Activated CD8-positive, alpha-beta memory T cell treated with anti-CD3 and anti-CD28 coated beads, Interleukin-2, amount 50 U/mL, for 4 hours (primary cell): ENCODE measurements at places on chromosomes 4 and X.
A peak's percentile ranks its signal among the peaks of the same experiment; 100 is the strongest.

DNA sequence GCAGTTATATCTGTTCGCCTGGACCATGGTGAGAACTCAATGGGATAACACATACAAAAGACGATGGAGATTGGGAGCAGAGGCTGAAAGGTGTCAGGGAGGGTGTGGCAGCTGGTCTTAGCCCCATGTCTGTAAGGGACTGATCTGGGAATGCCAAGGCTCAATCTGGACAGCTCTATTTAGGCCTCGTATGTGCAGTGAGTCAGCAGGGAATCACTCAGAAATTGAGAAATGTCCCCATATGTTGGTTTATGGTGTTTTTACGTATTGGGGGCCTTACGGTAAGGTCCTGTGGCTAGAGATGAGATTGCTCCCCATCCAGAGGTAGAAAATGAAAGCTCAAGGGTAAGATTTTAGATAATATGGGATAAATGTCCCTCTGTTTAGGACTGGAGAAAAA lies 71.4 kb upstream of the TTC29 start:
- DNase-seq, result no peak

- no peak for DNase-seq
These were observed 9.5 kb upstream of the ANKRD50 start for GRCh38 chr4:124722071-124722470.

- peak; percentile 28 for DNase-seq
These were observed 20.5 kb downstream of the SLC25A5 start for GRCh38 chrX:119488749-119489148.

- no peak for DNase-seq
These were observed 127.1 kb downstream of the RBM46 start for GRCh38 chr4:154908168-154908567.

DNA sequence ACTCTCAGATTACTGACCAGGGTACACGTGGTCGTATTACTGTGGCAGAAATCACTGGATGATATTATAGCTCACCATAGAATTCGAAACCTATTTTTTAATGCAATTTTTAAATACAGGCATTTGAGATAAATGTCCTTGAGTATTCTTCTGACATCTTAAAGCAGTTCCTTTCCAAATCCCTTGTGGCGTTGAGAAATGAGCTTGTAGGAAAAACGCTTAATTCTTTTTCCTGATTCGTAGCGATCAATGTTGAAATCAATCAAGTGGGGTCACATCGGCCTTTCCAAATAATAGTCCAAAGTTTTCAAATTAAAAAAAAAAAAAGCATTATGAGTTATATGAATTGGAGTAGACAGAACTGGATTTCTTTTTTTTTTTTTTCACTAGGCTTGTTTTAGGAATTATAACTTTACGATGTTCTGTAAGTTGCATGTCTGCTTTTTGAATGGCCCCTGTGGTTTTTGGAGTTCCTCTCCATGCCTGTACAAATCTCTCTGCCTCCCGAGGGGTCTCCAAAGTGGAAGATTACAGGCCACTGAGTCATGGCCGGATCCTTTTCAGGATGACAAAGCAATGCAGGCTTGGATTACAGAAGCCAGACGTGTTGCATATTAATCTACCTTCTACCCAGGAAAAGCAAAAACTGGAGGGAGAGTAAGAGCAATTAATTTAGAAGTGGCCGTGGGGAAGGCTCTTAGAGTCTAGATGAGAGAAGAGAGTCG lies 226.1 kb downstream of the SHOX start:
- DNase-seq, result no peak

GRCh38 chrX:38699696-38700095 lies 101.6 kb upstream of the MID1IP1 start:
- DNase-seq, result no peak

DNA sequence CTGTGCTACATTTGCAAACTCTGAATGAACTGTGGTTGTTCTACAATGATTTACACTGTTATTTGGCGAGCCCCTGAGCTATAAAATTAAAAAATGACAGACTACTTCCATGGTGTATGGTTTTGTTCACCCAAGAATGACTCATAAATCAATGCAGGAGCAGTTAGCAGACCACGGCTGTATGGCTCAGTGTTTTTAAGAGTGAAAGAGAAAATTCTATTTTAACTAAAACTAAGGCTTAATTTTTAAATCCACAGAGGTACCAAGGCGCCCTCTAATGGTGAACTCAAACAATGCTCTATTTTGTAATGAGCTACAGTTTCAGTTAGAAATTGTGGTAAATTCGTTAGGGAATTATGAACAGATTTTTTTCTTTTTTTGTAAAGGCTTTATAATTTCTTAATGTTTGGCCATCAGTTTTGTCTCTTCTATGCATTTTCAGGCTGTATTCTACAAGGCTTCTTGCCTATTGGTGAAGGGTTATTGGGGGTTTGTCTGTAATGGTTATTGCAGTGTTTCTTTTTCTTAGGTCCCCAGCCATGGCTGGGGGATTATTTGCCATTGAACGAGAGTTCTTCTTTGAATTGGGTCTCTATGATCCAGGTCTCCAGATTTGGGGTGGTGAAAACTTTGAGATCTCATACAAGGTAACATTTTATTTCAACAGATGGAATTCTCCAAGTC lies 32.5 kb downstream of the HMGB2 start:
- no peak for DNase-seq

GRCh38 chr4:109486007-109486406 lies 52.4 kb downstream of the SEC24B start:
- DNase-seq, result no peak

DNA sequence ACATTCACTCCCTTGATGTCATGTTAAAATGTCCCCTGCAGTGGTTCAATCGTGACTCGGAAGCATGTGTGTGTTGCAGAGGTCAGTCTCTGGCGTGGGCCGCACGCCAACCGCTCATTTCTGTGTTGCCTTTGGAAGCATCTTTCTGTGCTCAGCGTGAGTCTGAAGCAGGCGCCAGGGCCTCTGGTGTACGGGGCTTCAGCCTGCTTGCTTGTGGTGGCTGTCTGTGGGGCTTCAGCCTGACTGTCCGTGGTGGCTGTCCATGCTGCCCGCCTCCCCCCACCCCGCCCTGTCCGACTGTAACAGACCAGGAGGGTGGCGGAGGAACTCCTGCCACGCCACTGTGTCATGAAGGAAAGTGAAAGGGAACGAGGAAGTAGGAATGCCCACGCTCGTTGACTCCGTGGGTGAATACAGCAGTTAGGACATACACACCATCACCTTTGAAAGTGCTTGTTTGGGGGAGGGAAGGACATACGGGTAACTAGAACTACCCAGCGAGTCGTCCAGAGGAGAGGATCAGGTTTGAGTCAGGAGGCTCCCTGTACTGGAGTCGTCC lies 14.7 kb upstream of the CLCN4 start:
- DNase-seq, result no peak

DNA sequence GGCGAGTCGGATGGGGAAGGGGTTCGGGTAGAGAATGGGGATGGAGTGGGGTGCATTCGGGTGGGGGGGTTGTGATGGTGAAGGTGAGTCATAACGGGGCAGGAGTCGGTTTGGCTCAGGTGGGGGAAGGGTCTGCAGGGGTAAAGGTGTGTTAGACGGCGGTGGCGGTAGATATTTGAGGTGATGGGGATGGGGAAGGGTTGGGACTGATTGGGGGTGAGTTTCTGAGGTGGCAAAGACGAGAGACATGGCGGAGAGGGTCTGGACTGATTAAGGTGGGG lies 738 bp downstream of the SYP start:
- DNase-seq, result no peak

- no peak for DNase-seq
These were observed 98.3 kb upstream of the MAML3 start for GRCh38 chr4:140252141-140252741.

DNA sequence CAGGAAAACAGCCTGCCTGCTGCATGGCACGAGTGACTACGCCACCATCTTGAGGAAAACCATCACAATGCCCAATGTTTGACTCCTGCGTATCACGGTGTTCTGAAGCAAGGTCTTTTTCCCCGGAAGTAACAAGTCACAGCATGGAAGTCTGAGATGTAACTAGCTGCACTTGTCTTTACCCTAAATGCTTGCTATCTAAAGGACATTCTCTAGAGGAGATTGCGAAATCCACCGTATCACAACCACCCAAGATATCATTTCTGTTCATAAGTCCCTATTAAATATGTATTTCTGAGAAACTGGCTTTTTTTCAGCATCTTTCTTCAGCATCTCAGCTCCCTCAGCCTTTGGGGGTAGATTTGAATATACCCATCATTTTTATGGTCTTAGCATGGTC lies 1565.1 kb downstream of the ARAP2 start:
- no peak for DNase-seq

DNA sequence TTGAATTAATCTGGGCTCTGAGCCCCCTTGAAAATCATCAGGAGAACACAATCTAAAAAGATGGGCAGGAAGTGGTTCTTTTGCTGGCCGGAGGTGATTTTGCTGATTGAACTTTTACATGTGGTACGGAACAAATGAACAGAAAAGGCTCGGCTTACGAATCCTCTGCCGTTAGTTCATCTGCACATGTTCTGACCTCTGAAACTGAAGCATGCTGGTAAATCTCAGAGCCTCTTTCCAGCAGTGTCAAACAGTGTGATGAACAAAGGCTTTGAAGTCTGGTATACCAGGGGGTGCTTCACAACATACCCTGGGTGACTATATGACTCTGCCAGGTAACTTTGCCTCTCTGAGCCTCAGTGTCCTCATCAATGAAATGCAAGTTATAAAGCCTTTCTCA lies 194.2 kb upstream of the C1QTNF7 start:
- no peak for DNase-seq

DNA sequence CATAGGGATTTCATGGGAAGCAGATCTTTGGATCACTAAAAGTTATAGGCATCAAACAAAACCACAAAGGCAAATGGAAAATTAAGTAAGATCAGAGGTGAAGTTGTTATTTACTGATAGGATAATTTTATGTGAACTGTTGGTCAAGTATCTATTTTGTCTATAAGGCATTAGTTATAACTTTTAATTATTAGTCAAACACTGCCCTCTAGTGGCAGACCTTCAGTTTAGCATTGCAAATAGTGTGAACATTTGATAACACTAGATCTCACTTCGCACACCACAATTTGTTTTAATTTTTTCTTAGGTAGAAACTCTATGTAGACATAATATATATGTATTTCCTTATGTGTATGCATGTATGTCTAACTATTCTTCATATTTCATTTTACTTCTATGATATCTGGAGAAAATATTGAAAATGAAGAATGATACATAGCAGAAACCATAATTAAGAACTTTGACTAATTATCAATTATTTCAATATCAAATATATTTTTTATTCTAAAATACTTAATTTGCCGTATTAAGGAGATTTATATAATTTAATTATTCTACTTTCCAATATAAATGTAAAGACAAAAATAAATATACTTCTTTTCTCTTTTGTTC lies 214.5 kb upstream of the TACR3 start:
- no peak for DNase-seq

DNA sequence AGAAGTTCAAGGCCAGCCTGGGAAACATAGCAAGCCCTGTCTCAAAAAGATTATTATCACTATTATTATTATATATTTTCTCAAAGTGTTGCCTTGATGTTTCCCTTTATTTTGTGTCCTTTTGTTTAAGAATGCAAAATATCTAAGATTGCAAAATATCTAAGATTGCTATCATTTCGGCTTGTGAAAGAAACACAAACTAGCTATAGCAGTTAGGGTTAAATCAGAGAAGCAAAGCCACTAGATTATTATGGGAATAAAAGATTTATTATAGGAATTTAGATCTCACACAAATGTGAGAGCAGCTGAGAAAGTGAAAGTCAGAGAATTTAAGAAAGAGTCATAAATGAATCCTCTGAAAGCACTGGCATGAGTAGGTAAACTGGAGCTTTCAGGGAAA lies 18.0 kb upstream of the TMEM184C start:
- DNase-seq, result no peak

- no peak for DNase-seq
These were observed 82.2 kb downstream of the SLC9A7 start for GRCh38 chrX:46676399-46677356.

DNA sequence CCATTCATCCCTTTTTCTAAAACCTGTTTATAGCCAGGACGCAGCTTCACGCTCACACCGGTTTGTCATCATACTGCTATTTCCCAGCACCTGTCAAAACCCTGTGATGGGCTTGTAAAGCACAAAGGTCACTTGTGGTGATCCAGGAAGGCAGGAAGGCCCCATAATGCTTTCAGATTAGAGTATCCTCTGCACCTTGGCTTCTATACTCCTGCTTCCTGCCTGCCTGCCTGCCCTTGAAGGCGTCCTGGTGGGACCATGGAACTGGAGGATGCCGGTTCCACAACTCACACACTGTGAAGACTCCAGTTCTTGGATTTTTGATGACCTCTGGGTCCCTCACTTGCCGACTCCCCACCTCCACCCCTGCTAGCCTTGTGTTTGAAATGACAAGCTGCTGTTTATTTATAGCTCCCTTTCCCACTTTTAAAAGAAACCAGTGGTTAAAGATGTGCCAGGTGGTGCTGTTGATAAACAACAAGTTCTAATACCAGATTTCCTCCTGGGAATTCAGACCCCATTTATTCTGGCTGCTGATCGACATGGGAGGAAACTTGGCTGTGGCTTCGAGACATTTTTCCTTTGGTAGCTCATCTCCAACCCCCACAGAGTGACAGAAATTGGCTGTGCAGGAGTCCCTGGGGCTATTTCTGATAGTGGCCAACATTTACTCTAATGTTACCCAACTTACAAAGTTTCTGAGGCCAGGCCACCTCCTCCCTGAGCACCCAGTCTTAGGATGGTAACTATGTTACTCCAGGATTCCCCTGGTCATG lies 211.5 kb downstream of the KDR start:
- no peak for DNase-seq

- DNase-seq, result no peak
These were observed 228.1 kb downstream of the ZNF674 start for GRCh38 chrX:46317163-46317562.

GRCh38 chr4:141898346-141898745 lies 262.0 kb downstream of the IL15 start:
- DNase-seq, result no peak

DNA sequence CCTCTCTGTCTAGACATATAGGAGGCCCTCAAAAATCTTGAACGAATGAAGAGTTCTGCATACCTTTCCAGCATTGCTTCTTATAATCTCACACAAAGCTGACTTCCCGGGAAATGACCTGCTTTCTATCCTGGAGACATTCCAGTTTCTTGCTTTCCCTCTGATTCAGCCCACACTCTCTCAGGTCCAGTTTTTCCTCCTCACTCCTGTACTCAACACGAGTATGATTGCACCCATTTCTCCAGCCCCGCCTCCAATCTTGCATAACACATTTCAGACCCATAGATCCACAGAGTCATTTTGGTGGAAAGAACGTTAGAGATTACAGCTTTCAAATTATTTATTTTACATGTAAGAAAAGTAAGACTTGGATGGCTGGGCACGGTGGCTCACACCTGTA lies 127.5 kb upstream of the TLR3 start:
- no peak for DNase-seq
